Daoy (cell line): ENCODE measurements at places on chromosomes 12 and 14.
A peak's percentile ranks its signal among the peaks of the same experiment; 100 is the strongest.

DNA sequence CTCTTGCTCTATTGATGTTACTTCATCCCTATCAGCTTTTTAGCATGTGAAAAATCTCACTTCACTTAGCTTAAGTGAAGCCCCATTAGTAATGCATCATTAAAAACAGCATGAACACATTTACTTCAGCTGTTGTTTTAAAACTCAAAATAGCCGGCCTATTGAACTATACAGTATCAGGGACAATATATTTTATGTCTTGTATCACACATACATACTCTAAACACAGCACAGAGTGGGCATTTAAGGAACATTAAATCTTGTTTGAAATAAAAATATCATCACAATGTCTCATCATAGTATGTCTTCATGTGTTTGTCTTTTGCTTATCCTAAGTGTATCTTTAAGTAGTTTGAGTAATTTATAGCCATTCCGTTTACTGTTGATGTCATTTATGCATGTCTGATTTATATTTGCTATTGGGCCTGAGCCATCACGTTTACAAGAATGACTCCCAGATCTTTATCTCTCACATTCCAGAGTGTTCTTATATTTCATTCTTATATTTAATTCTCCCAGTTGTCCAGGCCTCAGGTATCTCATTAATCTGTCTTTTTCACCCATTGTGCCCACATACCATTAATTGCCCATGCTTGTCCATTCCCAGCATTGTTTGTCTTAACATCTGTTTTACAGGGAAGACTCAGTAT is 57.5 kb downstream of the ARHGAP5 start:
- DNase-seq, result peak; percentile 7

- DNase-seq, result peak; percentile 88
These were observed 15.0 kb downstream of the KCTD10 start for GRCh38 chr12:109461846-109462756.

- DNase-seq, result no peak
These were observed 112.8 kb upstream of the ATF7IP start for GRCh38 chr12:14252697-14253096.

DNA sequence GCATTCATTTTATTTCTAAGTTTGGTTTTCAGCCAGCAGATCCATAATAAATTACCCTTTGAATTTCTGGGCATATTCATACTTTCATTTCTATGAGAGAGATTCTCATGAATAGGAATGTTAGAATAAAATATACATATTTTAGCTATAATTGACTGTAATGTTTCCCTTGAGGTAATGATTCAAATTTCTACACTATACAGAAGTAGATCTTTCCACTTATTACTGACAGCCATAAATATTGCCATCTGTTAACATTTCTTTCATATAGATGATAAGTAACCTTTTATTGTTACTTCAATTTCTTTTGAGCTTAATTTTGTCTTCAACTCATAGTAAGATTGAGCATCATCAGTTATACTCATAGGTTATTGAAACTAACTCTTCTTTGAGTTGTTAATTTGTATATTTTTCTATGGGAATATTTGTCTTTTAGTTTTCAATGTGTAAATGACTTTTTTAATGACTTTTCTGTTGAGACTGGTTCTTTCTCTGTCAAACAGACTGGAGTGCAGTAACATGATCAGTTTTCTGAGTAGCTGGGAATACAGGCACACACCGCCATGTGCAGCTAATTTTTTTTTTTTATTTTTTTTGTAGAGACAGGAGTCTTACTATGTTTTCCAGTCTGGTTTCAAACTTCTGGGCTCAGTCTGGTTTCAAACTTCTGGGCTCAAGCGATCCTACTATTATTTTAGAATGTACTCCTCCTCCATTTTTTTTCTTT is 991.6 kb downstream of the SLC6A15 start:
- DNase-seq, result no peak

DNA sequence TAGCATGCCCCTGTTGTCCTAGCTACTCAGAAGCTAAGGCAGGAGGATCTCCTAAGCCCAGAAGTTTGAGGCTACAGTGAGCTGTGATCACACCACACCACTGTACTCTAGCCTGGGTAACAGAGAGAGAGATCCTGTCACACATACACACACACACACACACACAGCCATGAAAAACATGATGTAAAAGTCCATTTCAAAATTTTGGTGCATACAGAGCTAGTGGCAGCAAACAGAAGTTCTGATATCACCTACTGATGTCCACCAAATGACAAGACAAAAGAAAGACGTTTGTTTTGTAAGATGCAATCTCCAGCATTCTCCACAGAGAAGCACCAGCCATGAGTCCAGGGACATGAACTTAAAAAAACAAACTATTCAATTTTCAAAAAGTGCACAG is 15.9 kb downstream of the AREL1 start:
- no peak for DNase-seq

DNA sequence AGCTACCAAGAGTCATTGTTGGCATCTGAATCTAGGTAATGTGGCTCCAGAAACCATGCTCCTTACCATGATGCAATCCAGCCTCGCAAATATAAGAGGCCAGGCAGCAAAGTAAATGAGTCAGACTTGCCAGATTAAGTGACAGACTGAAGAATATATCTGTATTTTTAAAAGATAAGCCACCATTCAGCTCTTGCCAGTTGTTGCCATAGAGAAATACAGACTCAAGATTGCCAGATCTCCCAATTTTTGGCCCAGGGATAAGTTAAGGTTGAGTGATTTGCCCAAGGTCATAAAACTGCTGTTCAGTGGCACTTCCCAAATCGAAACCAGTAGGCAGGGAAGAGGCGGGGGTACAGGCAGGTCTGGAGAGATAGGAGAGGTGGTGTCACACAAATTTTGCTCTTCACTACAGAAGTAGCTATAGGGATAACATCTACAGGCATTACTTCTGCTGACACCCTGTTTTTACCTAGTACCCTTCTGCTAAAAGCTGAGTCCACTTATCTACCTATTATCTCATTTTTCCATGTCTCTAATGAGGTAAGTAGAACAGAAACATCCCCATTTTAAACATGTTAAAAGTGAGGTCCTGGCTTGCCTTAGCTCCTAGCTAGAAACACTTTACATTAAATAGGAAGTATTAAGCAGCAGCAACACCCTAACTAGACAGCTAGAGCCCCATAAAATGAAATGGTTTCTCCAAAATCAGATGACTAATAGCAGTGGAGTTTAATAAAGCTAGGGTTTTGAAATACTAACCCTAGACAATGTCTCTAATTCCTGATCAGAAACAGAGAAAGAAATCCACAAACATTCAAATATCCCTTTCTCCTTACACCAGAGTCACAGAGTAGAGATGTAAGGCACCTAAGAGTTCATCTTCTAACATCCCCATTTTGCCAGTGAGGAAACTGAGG is 19.5 kb downstream of the DCAF5 start:
- peak; percentile 76 for DNase-seq

- DNase-seq, result peak; percentile 89
These were observed at the start of gene DYRK2 for GRCh38 chr12:67648521-67649260. Gene DYRK2 (plus strand): TSS chr12:67648745. CDS start chr12:67649134, 389 bp downstream.

- no peak for DNase-seq
These were observed 11.8 kb downstream of the SLC6A12 start for GRCh38 chr12:202081-202731.

GRCh38 chr14:87767567-87767901 is 225.4 kb downstream of the GALC start:
- DNase-seq, result no peak

DNA sequence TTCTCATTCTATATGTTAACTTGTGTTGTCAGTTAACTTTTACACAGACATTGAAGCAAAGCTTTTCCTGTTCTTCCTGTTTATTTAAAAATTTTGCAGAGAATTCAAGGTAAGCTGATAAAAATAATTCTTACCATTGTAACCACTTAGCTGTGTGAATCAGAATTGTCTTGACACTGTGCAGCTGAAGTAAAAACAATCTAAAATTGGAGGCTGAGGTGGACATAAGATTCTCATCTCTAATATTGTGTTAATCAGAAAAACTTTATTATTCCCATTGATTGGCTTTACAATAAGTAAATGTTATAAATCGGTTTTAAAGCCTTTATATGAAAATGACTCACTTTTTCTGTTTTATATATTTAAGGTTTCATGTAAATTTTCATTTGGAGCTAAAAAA is 240.3 kb upstream of the PLEKHG7 start:
- DNase-seq, result no peak

DNA sequence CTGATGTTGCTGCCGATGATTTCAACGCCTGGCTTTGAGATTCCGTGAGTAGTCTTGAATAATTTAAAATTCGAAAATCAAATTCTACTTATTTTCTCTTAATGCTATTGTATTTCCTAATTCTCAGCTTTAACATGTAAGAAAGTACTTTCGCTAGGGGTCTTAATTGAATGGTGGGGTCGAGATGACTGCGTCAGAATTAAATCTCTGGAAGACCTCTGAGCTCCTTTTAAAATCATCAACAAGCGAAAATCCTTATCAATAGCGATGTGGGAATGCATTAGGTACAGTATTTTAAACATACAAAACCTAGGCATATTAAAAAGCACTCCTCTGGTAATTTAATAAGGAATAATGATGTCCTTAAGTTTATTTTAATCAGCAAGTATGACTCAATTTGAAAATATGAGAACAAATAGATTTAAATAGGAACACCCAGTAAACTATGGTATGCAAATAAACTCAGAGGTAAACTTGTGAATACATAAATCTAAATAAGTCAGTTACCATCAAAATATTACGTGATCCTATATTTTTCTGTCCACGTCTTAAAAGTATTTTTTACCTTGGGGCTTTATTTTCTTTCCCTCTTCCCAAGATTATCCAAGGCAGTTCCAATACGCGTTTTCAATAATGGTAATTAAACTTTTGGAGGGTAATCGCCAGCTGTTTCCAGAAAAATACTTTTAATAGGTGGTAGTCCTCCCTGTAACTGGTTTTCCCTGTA is 1.4 kb downstream of the FOXA1 start:
- no peak for DNase-seq

DNA sequence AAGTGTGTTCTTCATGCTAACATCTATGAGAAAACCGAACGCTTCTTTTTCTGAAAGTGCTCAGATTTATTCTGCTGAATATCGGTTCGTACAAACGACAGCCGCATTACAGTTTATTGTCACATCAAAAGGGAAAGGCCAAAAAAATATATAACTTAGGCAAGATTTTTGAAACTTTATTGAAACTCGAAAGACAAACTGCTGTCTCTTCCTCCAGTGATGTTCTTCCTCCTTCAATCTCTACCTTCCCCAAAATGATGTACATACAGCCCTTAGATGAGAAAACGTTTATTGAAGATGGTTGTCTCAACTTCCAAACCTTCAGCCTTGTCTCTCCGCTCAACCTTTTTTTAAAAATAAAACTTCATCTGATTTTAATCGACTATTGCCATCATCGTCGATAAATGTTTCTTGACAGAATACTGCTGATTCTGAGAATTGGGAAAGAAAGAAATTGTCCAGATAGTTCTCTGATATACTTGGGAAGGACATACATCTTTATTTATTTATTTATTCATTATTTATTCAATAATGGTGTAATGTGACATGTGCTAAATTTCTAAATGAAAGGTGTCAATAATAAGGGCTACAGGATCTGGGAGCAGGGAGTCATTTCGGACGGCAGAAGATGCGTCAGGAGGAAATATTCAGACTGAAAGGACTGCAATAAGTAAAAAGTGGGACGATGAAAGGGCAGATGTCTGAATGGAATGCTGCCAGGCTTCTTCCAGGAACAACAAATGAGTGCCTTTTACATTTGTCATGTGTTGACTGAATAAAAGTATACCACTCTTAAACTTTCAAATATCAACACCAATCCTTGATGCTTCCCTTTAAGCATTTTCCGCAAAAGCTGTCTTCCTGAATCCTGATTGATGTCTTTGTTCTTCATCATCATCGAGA is 817 bp upstream of the MDM1 start:
- no peak for DNase-seq

DNA sequence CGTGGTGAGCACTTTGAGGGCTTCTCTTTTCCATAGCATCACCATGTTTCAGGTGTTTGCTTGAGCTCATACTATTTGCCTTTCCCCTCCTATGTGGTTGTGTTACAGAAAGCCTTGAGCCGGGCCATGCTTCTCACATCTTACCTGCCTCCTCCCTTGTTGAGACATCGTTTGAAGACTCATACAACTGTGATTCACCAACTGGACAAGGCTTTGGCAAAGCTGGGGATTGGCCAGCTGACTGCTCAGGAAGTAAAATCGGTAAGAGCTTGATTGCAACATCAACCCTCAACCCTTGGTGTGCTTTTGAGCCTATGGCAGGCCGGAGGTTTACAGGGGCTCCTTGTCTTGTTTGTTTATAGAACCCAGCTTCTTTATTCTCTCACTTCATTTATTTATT is 8.1 kb downstream of the LETMD1 start:
- DNase-seq, result no peak

- no peak for DNase-seq
These were observed 120.3 kb downstream of the GARIN6 start for GRCh38 chr12:99767809-99768208.

GRCh38 chr12:89163918-89164317 is 188.4 kb downstream of the DUSP6 start:
- no peak for DNase-seq

- no peak for DNase-seq
These were observed 355.5 kb downstream of the DIO2 start for GRCh38 chr14:79855789-79856188.
